Trophoblast cell (in vitro differentiated cells and primary cell): ENCODE measurements at places on chromosomes 13 and 19.

GRCh38 chr13:45372189-45373161 is 31.5 kb upstream of the TPT1 start:
- no peak for DNase-seq

GRCh38 chr19:18388960-18389725 is 3.2 kb downstream of the GDF15 start:
- DNase-seq = peak; percentile 42

DNA sequence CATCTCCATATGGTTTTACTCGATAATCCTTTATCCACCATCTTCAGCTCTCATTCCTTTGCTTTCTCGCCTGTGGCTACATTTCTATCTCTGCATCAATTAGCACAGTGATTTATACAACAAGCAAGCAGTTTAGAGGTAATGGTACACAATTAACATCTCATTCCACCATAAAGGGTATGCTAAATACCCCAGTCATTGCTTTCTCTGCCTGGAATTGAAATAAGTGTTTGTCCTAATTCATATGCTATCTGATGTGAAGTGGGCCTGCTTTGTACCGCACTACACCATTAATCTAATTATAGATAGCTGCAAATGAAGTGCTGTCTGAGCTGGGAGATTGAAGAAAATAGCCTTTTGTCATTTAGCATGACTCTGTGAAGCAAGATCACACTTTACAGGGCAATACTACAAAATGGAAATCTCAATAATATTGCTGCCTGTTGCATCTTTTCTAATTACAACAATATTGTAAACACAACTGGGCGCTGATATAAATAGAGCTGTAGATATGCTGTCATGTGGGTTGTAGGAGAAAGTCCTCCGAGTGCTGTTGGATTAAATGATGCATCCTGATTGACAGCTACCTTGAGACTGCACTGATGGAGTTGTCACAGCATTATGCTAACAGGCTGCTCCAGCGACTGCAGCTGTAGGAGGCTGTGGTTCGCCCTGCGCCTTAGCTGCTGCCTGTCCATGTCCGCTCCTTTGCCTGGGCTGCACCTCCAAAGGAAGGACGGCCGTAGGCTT is 78.2 kb downstream of the GGACT start:
- no peak for DNase-seq

DNA sequence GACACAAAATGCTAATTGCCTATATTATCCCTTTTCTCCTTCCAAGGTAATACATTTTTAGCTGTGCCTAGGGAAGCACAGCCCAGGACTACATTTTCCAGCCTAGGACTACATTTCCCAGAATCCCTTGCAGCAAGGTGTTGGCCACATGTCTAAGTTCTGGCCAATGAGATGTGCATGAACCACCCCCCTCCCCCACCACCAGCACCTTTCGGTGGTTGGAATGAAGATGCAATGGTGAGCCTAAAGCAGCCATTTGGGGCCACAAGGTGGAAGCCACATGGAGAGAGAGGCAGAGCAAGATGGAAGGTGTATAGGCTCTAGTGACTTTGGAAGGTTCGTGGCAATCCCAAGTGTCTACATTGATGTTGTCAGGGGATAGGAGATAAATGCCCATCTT is 16.2 kb downstream of the UNC13A start:
- peak; percentile 83 for DNase-seq

DNA sequence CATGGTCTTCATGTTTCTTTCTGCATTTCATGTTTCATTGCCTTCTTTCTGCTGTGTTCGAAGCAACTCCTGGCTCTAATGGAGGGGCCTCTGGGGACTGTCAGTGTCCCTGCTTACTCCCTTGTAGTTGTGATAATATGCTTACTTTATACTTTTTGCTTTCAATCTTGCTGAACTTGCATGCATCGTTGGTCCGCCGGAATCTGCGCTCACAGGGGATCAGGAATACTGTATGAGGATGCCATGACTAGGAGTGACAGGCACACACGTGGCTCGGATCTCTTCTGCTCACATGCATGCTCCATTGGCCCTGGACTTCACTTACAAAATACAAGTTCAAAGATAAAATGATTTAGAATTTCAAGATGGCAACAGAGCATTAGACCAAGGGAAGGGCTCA is 108.8 kb downstream of the SIPA1L3 start:
- no peak for DNase-seq

- DNase-seq = no peak
Measured at GRCh38 chr13:110062777-110063442, 244.0 kb downstream of the COL4A1 start.

- DNase-seq = no peak
Measured at GRCh38 chr13:111184458-111185401, 69.6 kb downstream of the ARHGEF7 start.

DNA sequence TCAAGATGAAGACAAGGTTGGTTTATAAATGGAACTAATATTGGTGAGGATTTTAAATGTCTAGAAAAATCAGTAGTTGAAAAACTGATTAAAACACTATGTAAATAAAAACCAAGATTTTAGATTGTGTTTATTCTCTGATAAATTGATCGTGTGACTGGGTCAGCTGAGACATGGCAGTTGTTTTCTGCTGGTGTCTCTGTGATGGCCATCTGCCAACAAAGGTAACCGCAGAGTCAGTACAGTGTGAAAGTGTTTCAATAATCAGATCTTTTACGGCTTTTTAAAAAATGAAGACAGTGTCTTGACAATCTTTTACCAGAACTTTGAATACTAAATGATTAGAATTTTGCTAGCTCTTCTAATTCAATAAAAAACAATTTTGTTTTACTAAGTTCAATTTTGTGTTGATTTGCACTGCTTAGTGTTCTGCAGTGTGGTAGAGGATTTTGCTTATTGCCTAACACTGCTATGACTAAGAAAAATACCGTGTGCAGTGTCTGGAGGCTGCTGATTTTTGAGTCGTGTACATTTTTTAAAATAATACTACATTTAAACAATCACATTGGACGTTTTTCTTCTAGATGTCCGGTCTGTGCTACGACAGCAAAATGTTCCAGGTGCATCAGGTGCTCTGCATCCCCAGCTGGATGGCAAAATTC is 32.7 kb upstream of the GPR183 start:
- DNase-seq = no peak

DNA sequence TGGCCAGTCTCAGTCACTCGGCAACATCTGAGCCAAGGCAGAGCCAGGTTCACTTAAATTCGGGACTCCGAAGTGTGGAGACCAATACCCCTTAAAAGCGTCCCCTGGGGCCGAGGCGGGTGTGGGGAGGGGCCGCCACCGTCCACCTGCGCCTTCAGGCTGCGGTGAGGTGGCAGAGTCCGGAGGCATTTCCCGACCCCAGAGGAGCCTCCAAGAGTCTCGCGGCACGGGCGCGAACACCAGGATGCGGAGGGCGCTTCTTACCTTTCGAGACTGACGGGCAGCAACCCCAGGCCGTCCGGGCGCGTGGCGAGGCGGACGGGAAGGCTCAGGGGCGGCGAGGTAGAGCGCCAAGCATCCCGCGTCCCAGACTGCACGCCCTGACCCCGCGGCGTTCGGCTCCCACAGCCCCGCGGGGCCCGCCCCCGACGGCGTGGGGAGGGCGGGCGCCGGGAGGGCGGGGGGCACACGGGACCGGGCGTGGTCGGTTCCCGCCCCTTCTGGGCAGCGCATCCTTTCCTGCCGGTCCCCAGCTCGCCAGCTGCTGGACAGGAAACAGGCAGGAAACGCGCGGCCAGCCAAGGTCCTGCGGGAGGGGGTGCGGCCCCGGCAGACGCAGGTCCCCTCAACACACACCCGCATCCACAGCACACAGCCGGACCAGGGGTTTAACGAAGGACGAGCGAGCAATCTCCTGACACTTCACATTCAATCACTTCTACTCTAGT is at the start of gene THSD1:
THSD1 (minus strand) TSS at position 406 of the 728 bp plus-strand sequence. CDS start 3,572 bp downstream, outside the sequence.
- no peak for DNase-seq

DNA sequence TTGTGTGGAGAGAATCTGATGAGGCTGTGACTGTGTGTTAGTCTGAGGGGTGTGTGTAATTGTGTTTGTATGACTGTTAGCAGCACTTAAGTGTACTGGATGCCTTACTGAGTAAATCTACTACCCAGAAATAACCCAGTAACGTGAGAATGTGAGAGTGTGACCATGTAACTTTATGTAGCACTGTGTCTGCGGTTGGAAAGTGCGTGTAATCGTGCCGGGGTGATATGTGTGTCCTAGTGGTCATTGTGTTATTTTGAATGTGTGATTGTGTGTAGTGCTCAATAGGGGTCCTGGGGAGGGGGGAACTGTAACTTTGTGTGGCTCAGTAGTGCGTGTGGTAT is 550 bp downstream of the ZNF383 start:
- DNase-seq = peak; percentile 44

DNA sequence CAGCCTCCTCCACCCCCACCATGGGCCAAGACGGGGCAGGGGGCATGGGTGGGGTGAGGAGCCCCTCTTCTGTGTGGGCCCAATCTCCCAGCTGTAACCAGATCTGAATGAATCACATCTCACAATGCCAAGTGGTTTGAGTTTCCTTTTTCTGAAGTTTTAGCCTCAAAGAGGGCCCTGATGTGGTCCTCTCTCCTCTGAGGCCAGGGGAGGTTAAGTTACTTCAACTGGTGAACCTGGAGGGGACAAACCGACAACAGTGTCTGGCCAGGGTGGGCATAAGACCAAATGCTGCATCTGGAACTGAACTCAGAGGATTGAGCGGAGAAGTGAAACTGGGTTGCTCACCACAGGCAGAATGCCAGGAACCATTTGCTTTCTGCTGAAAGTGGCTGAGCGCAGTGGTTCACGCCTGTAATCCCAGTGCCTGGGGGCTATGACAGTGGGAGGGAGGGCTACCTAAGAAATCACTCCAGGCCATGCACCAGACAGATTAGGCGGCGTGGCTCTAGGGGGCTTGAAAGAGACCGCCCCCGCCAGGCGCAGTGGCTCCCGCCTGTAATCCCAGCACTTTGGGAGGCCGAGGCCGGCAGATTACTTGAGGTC is 15.4 kb upstream of the IRGC start:
- peak; percentile 30 for DNase-seq

DNA sequence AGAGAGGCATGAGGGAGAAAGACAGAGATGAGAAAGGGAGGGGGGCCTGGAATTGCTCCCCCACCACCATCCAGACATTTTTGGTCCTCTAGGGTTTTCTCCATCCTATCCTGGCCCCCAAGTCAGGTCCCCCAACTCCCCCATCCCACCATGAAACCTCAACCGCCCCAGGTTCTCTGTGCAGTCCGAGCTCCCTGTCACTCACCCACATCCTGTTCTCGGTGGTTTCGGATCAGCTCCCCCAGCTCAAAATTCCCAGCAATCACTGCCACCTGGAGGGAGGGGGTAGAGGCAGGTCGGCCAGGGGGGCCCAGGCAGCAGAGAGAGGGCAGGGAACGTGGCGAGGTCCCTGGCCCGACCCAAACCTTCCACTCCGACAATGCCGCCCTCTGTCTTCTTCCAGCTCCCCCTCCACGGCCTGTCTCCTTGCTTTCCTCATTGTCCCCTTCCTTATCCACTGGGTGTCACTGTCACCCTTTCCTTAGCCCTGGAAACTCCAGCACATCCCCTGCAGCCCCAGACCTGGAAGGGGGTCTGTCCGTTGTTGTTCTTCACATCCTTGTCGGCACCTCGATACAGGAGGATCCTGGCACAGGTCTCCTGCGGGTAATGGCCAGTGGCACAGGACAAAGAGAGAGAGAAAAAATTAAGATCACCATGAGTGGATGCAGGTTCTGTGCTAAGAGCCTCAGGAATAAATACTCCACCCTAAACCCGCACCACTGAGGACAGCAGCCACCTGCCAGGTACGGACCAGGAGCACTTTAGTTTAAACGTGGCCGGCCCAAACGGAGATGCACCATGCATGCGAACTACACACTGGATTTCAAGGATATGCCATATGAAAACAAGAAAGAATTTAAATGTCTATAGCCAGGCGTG is 15.4 kb downstream of the SHANK1 start:
- peak; percentile 14 for DNase-seq

DNA sequence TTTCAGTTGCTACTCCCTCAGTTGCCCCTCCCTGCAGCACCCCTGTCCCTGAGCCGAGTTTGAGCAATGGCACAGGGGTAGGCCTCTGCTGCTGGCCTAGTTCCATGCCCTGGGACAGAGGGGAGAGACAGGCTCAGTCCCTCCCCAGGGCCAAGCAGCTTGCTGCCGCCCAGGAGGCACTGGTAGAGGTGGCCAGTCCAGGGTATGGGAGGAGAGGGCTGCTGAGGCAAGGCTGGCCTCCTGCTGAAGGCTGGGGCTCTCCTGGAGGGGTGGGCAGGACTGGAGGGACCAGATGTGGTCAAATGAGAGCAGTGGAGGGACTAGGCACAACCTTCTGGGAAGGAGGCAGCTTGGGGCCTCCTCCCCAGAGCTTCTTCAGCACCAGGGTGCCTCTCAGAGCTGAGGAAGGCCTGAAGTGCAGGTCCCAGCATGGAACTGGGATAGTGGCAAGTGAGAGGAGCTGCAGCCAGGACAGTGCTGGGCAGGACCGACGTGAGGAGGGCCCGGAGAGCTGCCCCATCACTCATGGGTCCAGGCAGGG is 29.8 kb upstream of the VSTM2B start:
- DNase-seq = no peak

GRCh38 chr19:39971380-39972035 is 543 bp downstream of the PSMC4 start:
- DNase-seq = no peak

DNA sequence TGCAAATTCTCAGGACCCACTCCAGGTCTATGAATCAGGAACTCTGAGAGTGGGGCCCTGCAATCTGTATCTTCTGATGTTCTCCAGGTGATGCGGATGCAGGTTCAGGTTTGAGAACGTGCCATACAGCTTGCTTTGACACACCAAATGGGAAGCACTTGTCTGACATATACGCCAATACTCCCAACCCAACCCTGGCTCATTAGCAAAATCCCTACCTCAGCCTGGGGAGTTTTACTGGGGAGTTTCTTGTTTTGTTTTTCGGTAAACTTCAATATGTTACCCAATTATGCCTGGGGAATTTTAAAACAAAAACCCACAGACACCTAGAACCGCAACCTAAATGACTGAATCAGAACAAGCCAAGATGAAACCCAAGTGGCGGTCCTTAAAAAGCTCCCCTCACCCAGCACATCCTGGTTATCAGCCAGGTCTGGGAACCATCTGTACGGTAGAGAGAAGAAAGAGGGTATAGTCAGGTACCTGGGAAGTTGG is 41.2 kb downstream of the ABCC4 start:
- DNase-seq = no peak

GRCh38 chr13:30026093-30026492 is 175.7 kb upstream of the UBL3 start:
- DNase-seq = no peak

GRCh38 chr19:8577247-8577646 is at the start of gene MYO1F:
TSS of gene MYO1F (minus strand) at chr19:8577442. CDS start at chr19:8577309, 133 bp downstream.
- DNase-seq = no peak
